Hippocampal formation (tissue), 2 donors: ENCODE measurements at places on chromosomes 5 and 9.

DNA sequence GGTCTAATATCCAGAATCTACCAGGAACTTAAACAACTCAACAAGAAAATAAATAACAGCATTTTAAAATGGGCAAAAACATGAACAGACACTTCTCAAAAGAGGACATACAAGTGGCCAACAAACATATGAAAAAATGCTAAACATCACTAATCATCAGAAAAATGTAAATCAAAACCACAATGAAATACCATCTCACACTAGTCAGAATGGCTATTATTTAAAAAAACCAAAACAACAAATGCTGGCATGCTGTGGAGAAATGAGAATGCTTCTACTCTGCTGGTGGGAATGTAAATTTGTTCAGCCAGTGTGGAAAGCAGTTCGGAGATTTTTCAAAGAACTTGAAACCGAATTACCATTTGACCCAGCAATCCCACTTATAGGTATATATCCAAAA, 63.1 kb downstream of the ADAMTS6 start:
- DNase-seq = no peak

GRCh38 chr9:136605988-136606660, 56.6 kb upstream of the EGFL7 start:
- DNase-seq = peak; percentile 65

DNA sequence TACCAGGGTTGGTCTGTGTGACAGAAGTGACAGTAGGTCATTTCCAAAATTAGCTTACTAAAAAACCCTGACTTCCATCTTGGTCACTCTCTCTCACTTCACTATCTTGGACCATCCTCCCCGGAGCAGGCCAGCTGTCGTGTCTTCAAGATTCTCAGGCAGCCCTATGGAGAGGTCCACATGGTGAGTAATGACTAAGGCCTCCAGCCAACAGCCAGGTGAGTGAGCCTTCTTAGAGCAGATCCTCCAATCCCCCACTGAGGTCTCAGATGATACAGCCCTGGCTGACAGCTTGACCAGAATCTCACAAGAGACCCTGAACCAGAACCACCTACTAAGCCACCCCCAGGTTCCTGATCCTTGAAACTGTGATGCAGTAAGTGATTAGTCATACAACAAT, 92.0 kb downstream of the DCP2 start:
- no peak for DNase-seq

DNA sequence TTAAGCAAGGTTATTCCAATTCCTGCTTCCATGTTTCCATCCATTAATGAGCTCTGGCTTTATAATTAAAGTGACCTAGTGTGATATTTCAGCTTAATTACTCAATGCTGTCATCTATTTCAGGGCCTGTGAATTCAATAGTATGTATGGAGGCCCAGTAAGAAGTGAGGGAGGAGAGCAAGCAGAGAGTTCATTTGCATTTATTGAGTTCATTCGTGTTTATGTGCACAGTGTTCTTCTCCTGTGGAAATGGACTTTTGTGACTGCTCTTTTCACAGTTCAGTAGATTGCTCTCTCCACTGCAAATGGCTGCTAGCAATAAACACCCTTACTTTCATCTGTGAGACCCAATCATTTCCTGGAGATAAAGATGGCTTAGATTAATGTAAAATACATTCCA, 130.9 kb downstream of the CEMIP2 start:
- no peak for DNase-seq

- DNase-seq = no peak
These were observed 10.5 kb upstream of the PSIP1 start for GRCh38 chr9:15521254-15521653.

GRCh38 chr5:104199771-104200170, 637.2 kb upstream of the NUDT12 start:
- DNase-seq = no peak

- no peak for DNase-seq
These were observed 234.2 kb upstream of the MEF2C start for GRCh38 chr5:89117124-89117644.

DNA sequence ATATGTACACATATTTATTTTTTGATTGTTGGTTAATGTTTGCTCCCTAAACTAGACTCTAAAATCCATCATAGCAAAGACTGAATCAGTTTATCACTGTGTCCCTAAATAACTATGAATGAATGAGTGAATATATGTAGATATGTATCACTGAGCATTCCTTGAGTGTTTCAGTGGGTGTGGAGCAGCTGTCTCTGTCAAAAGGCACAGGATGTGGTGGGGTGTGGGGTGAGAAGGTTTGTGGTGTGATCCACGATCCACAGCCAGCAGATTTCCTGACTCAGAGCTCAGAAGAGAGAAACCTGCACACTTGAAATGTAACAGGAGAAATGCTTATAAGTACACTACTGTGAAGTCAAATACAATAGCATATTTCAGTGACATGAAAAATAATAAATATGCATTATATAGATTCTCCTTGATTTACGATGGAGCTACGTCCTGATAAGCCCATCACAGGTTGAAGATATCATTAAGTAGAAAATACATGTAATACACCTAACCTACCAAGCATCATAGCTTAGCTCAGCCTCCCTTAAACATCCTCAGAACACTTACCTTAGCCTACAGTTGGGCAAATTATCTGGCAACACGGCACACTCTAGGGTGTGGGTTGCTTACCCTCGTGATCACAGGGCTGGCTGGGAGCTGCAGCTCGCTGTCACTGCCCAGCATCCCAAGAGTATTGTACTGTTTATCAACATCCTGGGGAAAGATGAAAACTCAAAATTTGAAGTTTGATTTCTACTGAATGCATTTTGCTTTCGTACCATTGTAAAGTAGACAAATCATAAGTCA, 287.0 kb downstream of the GAS1 start:
- DNase-seq = no peak

- no peak for DNase-seq
These were observed 381.2 kb upstream of the IRX1 start for GRCh38 chr5:3214396-3214795.

GRCh38 chr9:79616971-79617370, 45.2 kb downstream of the TLE4 start:
- no peak for DNase-seq

DNA sequence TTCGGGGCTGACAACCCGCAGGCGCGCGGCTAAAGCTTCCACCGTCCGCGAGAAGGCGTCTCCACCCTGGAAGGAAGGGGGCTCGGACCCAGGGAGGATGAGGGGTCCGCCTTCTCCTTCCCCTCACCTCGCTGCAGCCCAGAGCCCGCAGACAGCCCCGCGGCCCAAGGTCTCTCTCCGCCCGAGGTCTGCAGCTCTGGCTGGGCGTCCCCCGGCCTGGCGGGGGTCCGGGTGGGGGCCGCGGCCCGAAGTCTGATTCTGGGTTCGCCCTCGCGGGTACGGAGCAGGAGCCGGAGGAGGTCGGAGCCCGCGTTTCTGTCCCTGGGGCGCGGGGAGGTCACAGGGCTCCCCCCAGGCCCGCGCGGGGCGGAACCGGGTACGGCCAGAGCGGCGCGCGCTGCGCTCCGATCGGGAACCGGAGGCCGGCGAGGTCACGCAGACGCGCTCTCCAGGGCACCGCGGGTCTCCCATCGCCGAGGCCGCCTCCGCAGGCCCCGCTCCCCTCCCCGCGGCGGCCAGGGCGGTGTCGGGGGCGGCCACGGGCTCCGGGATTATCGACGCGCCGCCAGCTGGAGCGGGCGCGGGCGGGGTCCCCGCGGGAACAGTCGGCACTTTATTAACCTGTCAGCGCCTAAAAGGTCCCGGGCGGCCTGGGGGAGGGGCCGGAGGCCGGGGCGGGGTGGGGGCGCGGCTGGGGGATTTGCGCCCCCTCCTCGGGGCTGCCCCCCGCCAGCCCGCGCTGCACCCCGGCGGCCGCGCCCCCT, 11.6 kb downstream of the LHX3 start:
- DNase-seq = no peak

- DNase-seq = no peak
These were observed 279.4 kb downstream of the CDH10 start for GRCh38 chr5:24365406-24365805.

GRCh38 chr9:75775966-75776691, 114.3 kb upstream of the PCSK5 start:
- no peak for DNase-seq

DNA sequence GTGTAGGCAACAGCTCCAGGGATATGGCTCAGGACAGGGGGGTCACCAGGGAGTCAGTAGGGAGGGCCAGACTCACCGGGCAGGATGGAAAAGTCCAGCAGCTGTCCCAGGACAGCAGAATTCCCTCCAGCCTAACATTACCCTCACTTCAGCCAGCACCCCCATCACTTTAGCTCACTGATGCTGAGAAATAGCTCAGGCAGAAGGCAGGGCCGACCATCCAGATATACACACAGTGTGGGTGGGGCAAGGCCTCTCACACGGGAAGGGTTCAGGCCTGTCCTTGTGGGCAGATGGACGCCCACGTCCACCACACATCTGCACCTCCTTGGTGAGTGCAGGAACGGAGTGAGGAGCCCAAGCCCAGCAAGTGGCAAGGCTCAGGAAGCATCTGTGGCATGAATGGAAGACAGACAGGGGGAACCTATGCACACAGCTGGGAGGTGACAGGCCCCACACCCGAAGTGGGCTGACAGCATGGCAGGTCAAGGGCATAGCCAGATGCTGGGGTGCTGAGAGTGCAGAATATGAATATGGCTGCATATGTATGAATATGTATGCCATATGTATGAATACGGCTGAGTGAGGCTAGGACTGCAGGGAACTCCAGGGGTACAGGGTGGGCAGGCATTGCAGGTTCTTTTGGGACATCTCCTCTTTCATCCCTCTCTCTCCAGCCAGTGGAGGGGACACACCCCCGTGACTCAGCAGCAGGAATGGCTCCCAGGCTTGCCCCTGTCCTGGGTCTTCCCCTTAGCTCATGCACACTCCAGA, 17.0 kb downstream of the BICD2 start:
- DNase-seq = no peak
